Stimulated activated memory B cell treated with anti-CD40 and anti-IgM and Interleukin-4, amounts not matched to agents 10 μg/mL and 1 μg/mL and 100 μg/mL, for 72 hours (primary cell): ENCODE measurements at places on chromosomes 12 and 14.

- H3K27ac ChIP-seq, result no peak overlapping the region
- no peak overlapping the region for H3K4me3 ChIP-seq
- no peaks in the 10 kb centered on the region for H3K4me1 ChIP-seq
- no peaks in the 10 kb centered on the region for H3K27me3 ChIP-seq
- ATAC-seq, result no peak
- H3K36me3 ChIP-seq, result no peaks in the 10 kb centered on the region
Observed at GRCh38 chr12:64010069-64010686, 165.7 kb downstream of the SRGAP1 start.

GRCh38 chr12:52442600-52443061 is 8.5 kb upstream of the KRT75 start:
- H3K27ac ChIP-seq, result no peak overlapping the region
- H3K36me3 ChIP-seq, result no peaks in the 10 kb centered on the region
- no peak for ATAC-seq
- H3K27me3 ChIP-seq, result peaks cover 50% of the 10 kb centered on the region

DNA sequence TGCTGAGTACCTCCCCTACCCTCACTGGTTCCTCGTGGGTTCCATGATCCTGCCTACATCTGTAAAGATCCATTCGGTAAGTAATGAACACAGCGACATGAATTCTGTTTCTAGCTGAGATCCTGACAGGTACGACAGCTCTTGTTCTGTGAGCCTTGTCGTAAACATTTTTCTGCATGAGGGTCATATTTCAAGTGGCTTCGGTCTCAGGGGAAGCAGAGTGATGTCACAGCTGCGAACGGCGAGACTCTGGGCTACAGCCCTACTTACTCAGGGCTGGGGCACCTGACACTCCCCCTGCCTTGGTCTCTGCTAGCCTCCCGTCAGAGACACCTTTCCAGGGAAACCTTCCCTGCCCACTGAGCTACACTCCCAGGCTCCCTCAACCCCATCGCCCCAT is 85.8 kb downstream of the RBM19 start:
- ATAC-seq, result no peak
- peaks cover 2% of the 10 kb centered on the region for H3K4me1 ChIP-seq
- peaks cover 74% of the 10 kb centered on the region for H3K36me3 ChIP-seq
- H3K4me3 ChIP-seq, result no peak overlapping the region
- no peaks in the 10 kb centered on the region for H3K27me3 ChIP-seq
- no peak overlapping the region for H3K27ac ChIP-seq

- no peaks in the 10 kb centered on the region for H3K27me3 ChIP-seq
- no peak overlapping the region for H3K4me3 ChIP-seq
- peaks cover 5% of the 10 kb centered on the region for H3K36me3 ChIP-seq
- H3K27ac ChIP-seq, result no peak overlapping the region
- no peak for ATAC-seq
Observed at GRCh38 chr12:127277882-127278281, 989.1 kb upstream of the TMEM132C start.

DNA sequence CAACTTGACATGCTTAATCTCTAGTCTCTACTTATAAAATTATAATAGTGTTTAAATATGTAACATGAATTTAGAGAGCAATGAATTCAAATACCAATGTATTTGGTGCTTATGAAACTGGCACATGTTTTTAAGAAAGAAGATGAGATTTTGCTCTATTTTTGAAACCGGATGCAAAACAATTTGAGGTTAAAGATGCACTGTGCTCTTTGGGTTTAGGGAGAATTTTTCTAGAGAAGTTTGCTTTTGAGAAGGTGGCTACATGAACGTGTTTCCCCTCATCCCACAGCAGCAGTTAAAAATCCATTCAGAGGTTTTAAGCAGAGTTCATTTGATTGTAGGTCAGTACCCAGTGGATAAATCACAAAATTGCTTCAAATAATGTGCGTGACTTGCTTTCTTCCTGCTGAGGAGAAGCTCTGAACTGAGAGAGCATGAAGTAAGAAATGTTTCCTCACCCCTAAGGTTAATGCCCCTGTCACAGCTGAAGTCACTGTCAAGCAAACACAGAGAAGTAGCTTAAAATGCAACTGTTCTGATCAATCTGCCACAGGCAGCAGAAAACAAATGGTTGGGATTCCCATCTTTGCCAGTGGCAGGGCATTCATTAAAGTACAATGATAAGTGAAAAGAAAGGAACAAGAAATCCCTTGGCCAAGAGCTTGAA is 241.9 kb upstream of the SYT1 start:
- H3K4me1 ChIP-seq, result no peaks in the 10 kb centered on the region
- no peak for ATAC-seq
- H3K27me3 ChIP-seq, result no peaks in the 10 kb centered on the region
- H3K4me3 ChIP-seq, result no peak overlapping the region
